Kidney (tissue), 22 donors: ENCODE measurements at places on chromosomes 1 and 21.

DNA sequence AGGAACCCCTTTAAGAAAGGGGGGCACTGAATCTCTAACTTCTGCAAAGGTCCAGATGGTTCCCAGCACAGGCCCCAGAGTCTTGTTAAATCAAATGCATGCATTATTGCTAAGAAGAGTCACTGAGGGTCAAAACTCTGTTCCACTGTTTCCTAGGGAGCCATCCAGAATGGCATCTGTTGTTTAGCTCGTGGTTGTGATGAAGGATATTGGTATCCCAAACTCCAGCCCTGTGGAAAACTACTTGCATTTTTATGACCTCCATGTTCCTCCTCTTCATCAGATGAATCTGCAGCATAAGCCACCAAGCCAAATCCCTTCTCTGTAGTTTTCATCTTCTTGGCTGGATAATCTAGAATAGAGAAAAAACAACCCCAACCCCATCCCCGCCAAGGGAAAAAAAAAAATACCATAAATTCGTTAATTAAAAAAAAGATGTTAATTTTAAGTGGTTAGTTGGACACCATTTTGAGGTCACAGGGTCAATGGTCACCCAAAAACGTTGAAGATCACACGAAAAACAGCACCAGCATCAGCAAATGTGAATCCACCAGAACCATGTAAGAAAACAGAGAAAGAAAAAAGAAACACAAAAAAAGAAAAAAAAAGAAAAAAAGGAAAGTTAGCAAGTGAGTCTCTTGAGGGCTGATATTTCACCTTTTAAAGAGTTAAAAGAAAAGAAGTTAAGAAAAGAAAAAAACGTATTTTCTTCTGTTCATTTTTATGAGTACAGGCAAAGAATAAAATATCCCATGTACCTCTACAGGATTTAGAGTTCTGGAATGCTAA, 3.0 kb upstream of the RIT1 start:
- DNase-seq, result no peak

GRCh38 chr1:52189898-52190480, 48.1 kb downstream of the ZFYVE9 start:
- no peak for DNase-seq

DNA sequence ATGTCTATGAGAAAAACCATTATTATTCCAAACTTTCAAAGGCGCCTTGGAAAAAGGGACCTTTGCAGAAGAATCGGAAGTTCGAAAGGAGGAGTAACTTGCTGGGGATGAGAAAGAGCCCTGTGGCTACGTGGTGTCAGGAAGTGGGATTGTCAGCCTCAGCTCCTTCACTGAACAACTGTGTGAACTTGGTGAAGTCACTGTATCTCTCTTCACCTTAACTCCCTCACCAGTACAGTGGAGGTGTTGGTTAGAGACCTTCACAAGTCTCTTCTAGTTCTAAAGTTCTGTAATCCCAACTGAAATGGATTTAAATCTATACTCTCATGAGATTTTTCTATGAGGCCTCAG, 285.6 kb downstream of the CACNA1E start:
- DNase-seq, result no peak

GRCh38 chr1:246216906-246217305, 290.2 kb downstream of the SMYD3 start:
- DNase-seq, result no peak

DNA sequence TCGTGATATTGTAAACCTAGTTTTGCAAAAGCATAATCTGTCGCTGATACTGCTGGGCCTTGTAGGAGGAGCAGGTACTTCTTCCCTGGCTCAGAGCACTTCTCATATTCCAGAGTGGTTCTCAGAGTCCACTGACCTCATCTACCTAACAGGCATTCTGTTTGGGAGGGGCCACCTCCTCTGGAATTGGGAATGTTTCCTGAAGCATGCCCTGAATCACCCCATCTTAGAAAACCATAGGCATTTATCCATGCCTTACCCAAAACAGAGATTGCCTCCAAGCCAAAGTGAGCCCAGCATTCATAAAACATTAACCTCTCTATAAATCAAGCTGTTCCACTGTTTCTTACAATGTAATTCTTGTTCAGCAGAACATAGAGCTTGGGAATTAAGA, 35.1 kb downstream of the SLC44A3 start:
- DNase-seq, result no peak

DNA sequence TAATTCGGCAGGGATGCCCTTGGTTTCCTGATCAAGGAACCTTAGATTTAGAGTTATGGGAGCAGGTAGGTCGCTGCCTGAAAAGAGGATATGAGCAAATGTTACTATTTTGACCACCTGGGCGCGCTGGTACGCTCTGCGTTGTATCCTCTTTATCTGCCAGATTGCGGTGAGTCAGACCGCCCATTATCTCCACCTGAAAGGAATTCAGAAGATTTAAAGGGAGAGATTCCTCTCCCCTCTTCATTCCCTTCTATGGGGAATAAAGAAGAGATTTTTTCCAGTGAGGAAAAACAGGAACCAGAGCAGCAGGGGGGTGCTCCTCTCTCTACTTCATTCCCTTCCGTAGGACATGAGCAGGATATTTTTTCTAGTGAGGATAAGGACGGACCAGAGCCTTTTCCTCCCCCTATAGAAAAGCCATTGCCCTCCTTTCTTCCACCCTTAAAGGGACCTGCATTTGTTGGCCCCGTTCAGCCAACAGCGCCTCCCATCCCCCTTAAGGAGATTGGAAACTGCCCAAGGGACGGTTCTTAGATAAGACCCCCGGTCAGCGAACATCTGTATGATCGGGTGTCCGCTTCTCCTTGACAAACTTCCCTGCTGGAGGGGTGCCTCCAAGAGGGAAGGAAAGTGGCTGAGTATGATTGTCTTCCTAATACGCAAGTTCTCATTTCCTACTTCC, 34.1 kb downstream of the CLCA1 start:
- peak; percentile 7 for DNase-seq

DNA sequence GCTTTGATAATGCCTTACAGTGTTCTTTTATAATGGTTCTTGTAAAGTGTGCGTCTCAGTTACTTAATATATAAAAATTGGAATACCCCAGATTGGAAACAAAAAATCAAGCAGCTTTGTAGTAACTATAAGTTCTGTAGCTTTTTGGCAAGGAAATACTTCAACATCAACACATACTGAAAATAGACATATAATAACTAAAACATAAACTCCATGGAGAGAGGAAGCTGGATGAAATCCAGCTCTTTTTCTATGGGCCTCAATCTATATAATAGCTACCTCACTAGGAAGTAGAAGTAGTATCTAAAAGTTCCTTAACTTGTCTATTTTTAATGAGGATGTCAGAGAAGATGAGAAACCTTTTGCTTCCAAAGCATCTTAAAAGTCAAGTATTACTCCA, 313.3 kb upstream of the NFIA start:
- DNase-seq, result no peak

GRCh38 chr1:226425431-226426031, 17.6 kb upstream of the PARP1 start:
- DNase-seq, result peak; percentile 36

DNA sequence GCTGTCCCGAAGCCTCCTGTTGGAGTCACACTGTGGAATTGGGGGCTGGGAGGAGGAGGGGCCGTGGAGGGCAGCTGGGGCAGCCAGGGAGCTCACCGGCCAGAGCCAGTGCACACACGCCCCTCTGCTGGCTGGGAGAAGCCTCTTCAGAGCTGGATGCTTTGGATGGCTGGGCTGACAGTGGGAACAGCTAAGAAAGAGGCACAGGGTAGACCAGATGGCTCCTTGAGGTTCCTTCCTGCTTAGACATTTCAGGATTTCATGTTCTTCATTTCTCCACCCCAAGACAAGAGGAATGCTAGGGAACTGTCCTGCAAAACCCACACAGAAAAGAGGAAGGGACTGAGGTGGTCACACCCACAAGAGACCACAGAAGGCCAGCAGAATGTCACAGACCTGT, 254.8 kb upstream of the VAMP3 start:
- no peak for DNase-seq

GRCh38 chr1:78370779-78371482, 119.8 kb upstream of the PTGFR start:
- no peak for DNase-seq

DNA sequence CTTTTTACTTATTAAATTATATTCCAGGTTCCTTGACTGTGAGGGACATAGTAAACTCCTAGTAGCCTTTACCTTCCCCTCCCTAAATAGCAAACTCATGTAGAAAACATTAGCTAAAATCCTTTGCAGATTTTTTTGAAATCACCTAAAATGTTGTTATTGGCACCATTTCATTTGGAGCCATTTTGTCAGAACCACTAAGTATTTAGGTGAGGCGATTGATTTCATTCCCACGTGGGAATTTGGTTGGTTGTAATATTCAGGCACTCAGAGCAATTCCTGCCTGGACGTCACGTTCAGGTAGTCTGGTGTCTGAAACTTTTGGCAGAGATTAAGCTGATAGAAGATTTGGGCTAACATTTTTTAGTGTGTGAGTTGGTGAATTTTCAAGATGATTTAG, 84.3 kb downstream of the CAMTA1 start:
- DNase-seq, result no peak

GRCh38 chr1:24390924-24391782, 22.4 kb downstream of the STPG1 start:
- peak; percentile 87 for DNase-seq

- no peak for DNase-seq
Observed at GRCh38 chr1:115302390-115302961, 35.6 kb downstream of the NGF start.

- DNase-seq, result no peak
Observed at GRCh38 chr1:15332952-15333715, 76.6 kb upstream of the EFHD2 start.

- DNase-seq, result peak; percentile 94
Observed at GRCh38 chr1:21607549-21608529, 61.3 kb downstream of the RAP1GAP start.
